Mesothelial cell of epicardium (in vitro differentiated cells): ENCODE measurements at places on chromosomes 16 and 17.

GRCh38 chr17:41680426-41681040 lies 8.2 kb upstream of the EIF1 start:
- DNase-seq = no peak

DNA sequence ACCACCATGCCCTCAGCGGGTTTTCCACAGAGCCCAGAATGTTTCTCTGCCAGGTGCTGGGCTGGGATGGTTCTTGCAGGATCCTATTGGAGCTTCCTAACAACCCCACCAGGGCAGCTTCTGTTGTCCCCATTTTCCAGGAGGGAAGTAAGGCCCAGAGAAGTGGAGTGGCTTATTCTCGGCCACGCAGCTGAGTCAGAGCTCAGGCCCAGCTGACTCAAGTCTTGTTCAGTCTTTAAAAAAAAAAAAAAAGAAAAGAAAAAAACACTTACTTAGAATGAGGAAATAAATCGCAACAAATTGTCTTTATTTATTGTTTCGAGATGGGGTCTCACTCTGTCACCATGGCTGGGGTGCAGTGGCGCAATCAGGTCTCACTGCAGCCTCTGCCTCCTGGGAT lies 413.0 kb downstream of the CPPED1 start:
- DNase-seq = no peak

DNA sequence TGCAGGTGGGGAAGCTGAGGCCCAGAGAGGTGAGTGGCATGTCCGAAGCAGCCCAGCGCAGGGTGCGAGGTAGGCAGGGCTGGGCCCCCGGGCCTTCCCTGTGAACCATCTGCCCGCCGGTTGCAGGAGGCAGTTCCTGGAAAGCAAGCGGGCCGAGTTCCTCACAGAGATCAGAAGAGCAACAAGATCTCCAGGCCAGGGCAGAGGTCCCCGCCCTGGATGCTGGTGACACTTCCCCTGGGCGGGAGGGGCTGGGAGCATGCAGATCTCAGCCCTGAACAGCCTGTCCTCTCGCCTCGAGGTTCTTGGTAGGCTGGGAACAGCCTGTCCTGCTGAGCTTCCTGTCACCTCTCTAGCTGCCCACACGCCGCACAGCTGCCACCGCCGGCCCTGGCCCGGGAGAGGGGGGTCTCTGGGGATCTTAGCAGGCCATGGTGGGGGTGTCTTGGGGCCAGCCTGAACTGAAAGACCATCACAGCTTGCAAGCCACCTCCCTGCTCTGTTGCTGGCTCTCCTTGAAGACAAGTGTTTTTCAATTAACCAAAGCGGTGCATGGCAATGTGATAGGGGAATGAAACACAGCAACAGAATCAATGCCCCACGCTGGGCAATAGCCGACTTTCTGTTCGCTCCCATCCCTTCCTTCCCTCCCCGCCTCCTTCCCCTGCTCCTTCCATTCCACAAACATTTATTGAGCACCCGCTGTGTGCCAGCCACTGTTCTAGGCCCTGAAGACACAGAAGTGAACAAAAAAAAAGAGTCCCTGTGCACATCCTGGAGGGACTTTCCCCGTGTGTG lies 31.7 kb downstream of the SOCS1 start:
- DNase-seq = no peak

- DNase-seq = no peak
Observed at GRCh38 chr17:16215965-16216316, 607 bp upstream of the NCOR1 start.

- no peak for DNase-seq
Observed at GRCh38 chr16:21037736-21038135, 112.9 kb downstream of the DNAH3 start.
